ENCODE measurements at places on chromosomes 6 and 20.

GRCh38 chr6:134245706-134246105 is 72.2 kb downstream of the SGK1 start:
- DNase-seq = no peak

GRCh38 chr6:27743787-27744186 is 168.4 kb downstream of the OR2B2 start:
- DNase-seq = no peak

- no peak for DNase-seq
These were observed 37.6 kb upstream of the MDFI start for GRCh38 chr6:41600499-41601247.

GRCh38 chr20:1449370-1449769 is 17.3 kb downstream of the NSFL1C start:
- DNase-seq = no peak

DNA sequence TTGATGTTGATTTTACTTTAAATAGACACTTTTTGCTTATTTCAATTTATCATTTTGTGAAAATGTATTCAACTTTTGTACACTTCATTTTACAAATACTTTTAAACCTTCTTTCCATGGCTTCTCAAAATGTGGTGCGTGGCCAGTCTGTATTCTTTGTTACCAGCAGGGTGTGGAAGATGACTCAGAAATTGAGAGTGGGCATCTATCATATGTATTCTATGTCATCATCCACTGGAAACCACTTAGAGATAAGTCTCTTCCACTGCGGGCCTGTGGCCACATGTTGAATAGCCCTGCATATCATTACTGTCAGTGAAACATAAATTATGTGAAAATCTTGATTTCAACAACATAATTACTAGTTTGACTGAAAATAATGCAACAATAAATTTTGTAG is 52.6 kb upstream of the MC3R start:
- DNase-seq = no peak

Measured in vagina (tissue), 2 donors.